ENCODE measurements at places on chromosomes 16 and 17.

- no peak for DNase-seq
Measured at GRCh38 chr17:6461792-6462524, 17.7 kb downstream of the PIMREG start.

- no peak for DNase-seq
Measured at GRCh38 chr17:79046197-79046915, 22.4 kb downstream of the C1QTNF1 start.

GRCh38 chr17:66222798-66223350 is 6.3 kb downstream of the APOH start:
- DNase-seq = no peak

- no peak for DNase-seq
Measured at GRCh38 chr17:57354673-57355072, 98.3 kb downstream of the MSI2 start.

DNA sequence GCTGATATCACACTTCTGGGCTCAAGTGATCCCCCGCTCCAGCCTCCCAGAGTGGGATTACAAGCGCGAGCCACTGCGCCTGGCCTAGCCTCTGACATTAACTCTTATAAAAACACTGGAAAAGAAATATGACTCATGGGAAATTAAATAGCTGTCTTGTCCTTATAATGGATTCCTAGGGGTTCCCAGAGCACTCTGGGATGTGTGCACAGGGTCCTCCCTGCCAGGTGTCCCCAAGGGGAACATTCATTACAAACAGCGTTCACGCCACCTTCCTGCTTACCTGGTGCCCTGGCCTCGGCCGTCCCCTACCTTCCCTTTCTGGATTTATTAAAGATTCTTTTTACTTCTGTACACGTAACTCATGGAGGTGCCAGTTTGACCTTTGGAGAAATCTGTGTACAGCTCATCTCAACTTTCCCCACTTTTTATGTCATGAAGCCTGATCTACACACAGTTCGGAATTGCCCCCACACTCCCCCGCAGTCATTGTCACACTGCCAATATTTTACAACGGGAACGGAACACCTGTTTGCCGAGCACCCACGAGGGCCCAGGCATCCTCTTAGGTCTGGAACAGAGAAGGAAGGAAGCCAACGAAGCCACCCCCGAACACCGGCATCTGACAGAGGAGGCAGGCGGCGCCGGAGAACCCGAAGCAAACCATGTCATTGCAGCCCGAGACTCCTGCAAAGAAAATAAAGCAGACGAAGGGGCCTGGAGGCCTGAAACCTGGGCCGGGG is 39.7 kb upstream of the MEAK7 start:
- DNase-seq = no peak

GRCh38 chr16:11152677-11153331 is 103.2 kb downstream of the SOCS1 start:
- no peak for DNase-seq

DNA sequence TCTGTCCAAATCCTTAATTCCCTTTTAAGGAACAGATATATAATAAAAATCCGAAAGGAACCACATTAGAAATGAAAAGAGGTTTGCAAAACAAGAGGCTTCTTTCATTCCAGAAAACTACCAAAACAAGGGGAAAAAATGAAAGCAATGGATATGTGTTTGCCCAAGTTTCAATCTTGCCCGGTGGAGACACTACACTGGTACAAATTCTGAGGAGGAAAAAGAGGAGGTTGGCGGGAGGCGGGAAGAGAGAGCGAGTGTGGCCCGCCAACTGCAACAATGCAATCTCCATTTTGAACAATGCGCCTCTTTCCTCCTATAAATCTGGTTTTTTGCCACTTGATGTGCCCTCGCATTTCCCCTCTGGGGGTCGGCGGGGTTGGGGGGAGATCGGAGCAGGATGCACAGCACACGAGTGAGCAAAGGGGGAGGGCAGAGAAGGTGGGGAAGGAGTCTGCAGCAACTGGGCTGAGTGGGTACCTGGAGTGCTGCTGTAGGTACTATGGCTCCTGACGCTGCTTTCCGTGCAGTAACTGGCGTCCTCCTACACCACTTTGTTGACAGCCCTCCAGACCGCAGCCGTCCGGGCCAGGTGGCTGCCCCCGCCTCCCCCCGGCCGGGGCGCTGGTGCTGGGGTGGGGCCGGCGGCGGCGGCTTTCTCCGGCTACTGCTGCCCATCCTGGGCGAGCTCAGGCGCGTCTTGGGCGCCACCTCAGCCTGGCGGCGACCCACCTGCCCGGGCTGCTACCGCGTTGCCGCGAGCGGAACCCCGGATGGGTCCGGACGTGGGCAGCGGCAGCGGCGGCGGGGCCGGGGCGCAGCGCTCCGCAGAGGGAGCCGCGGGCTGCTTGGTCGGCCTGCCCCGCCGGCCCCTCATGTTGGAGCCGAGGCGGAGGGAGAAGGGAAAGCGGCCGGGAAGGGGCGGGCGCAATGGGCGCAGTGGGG is 93.8 kb upstream of the PLEKHM1 start:
- no peak for DNase-seq

- DNase-seq = no peak
Measured at GRCh38 chr16:17488506-17488905, 17.7 kb upstream of the XYLT1 start.

- no peak for DNase-seq
Measured at GRCh38 chr17:48678141-48678971, 44.0 kb downstream of the PRAC1 start.

DNA sequence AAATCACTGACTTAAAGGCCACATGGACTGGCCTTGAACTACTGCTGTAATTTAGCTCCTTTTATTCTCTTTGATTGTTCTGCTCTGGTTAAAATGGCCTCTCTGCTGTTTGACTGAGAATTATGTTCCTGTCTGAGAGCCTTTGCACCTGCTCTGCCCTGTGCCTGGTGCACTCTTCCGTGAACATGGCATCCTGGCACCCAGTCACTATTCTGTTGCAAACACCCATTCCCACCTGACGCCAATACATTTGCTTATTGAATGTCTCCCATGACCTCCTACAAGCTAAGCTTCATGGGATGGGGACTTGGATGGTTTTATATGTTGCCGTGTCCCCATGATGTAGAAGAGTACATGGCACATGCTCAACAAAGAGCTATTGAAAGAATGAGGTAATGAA is 20.1 kb downstream of the HSD17B2 start:
- no peak for DNase-seq

- no peak for DNase-seq
Measured at GRCh38 chr16:47724115-47724785, 263.1 kb downstream of the PHKB start.

DNA sequence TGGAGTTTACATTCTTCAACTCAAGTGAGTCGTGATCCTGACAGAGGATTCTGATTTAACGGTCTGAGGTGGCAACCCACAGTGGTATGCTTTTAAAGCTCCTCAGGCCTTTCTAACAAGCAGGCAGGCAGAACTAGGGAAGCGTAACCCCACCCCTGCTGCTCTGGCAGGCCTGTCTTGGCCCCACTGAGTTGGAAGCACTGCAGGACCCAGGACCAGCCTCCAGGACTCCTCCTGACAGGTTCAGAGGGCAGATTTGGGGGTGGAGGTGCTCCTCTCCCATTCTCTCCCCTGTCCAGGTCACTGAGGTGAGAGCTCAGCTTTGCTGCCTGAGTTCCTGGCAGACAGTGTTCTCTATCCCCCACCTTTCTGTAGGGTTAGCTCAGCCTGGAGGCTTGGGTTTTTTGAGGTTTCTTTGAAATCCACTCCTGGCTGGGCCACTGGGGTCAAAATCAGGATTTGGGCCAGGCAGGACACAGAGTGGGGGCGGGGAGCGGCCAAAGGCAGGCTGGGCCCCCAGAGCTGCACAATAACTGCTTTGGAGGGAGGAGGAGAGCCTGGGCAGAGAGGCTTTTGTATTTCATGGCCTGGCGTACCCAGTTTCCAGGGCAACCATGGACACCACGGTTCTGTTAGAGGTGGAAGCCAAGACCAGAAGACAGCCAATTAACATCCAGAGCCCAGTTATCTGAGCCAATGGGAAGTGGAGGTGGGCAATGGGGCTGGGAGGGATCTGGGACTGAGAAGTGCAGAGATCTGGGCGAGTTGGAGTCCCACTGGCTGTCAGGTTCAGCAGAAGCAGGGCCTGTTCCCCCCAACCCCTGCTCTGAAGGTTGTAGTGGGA is 9.5 kb downstream of the MRPL27 start:
- DNase-seq = no peak

GRCh38 chr17:30236766-30237165 is 1.3 kb upstream of the SLC6A4 start:
- DNase-seq = no peak

DNA sequence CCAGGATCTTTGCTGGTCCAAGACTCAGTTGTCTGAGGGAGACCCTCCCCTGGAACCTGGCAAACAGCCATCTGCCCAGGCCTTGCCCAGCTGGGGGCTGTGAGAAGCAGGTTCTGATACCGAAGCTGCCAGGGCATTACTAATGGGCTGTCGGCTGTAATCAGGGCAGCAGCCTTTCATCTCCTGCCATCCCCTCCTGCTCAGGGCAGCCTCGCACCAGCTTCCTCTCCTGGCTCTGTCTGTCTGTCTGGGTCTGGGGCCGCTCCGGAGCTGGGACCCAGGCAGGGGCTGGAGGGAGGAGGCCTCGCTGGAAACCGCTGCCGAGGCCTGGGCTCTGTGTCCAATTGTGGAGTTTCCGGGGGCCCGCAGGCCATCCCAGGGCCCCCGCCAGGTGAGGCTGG is 21.6 kb upstream of the BRD7 start:
- no peak for DNase-seq

DNA sequence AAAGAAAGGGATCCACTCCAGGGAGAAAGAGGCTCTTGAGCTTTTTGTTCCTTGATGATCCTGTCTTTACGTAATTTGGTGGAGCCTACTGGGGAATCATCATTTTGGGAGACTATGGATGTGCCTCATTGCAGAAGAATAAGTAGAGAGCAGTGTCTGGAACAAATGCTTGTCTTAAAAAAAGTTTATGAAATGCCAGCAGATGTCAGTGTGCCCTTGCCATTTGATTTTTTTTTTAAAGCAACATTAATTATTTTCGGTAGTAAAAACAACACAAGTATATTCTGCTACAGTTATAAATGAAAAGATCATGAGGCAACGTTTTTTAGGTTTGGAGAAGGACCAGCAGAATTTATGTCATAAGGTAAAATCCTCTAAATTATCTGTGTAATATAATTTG is 934.8 kb upstream of the EEF2KMT start:
- no peak for DNase-seq

DNA sequence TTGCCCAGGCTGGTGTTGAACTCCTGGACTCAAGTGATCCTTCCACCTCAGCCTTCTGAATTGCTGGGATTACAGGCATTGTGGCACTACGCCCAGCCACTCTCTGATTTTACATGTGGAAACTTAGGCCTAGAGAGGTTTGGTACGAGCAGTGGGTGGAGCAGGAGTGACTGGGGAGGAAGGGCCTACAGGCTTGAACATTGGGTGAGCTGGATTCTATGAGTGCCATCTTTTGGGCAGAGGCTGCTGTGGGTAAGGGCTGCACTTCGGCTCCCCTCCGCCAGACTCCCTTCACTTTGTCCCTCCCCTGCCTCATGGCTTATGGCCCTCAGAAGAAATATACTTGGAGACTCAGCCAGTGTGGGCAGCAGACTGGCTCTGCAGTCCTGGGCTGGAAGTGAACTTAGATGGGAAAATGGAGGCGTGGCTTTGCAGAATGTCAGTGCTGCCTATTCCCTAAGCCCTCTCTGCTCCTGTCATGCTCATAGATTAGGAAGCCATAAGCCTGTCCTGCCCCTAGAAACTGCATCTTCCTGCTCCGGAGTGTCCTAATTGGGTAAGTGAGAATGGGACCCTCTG is 9.5 kb upstream of the MRC2 start:
- no peak for DNase-seq

GRCh38 chr16:84295203-84295860 is 654 bp downstream of the WFDC1 start:
- DNase-seq = no peak

GRCh38 chr16:74931445-74931844 is 53.5 kb downstream of the WDR59 start:
- DNase-seq = no peak

DNA sequence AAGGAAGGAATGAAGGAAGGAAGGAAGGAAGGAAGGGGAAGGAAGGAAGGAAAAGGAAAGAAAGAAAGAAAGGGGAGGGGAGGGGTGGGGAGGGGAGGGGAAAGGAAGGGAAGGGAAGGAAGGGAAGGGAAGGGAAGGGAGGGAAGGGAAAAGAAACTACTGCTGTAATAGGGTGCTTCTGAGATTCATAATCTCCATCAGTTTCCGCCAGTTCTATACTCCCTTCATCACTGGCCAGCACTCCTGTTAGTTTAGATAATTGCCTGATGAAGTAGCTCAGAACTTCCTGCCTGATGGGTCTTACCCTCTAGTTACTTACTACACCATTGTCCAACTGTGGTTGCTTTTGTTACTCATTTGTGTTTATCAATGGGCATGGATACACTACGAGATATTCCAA is 2.0 kb upstream of the KRTAP9-6 start:
- no peak for DNase-seq

- DNase-seq = no peak
Measured at GRCh38 chr16:27722892-27723450, 173.0 kb downstream of the KATNIP start.

DNA sequence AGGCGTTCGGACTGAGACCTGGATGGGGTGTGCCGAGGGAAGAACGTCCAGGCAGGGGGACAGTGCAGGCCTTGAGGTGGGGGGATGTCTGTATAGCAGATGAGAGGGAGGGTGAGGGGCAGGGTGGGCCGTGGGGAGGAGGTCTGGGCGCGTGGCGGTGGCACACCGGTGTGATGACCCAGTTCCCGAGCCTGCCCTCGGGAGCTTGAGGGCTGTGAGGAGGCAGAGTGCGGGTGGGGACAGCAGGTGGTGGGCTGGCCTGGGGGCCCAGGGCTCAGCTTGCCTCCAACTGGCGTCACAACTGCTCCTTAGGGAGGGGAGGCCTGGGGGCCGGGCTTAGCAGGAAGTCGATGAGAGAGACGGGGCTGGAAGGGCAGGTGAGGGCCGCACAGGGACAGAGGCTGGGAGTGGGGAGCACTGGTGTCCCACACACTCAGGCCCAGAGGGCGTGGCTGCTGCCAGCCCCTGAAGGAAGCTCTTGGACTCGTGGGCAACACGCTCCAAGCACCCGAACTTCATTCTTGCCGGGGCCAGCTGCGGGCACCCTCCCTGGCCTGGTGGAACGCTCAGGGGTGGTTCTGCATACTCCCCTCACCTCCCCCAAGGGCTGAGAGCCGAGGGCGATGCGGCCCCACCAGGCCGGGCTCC is 6.5 kb downstream of the CACNA1H start:
- DNase-seq = no peak

DNA sequence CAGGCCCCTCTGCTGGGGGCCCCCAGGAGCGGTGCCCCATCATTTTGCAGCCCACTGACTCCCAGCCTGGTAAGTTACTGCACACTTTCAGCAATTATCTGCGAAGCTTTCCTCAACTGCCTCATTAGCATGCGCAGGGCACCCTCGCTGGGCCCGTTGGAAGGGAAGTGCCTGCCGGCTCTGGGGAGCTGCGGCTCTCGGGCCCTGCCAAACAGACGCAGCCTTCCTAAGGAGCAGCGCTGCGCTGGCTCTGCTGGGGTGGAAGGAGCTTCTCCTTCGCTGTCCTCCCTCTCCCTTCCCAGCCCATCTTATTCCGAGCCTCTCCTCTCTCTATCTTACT is 71.0 kb downstream of the RBBP6 start:
- DNase-seq = no peak

Measured in cortex of kidney (tissue), 1 donor.